ENCODE measurements at places on chromosomes 5 and 9. TPM values are rescaled to one million over a fixed set of nuclear protein-coding genes. Genes with fewer than 3 reads are reported as not detected.

NIM1K gene
- total RNA-seq: 3.4 TPM

GRCh38 chr9:113261917-113262671 is 13.3 kb downstream of the CDC26 start:
- H3K36me3 ChIP-seq: peaks cover 3% of the 10 kb centered on the region
- H3K4me3 ChIP-seq: no peak overlapping the region
- no peaks in the 10 kb centered on the region for H3K27me3 ChIP-seq
- no peak overlapping the region for H3K27ac ChIP-seq
- no peak for DNase-seq

- no peaks in the 10 kb centered on the region for H3K27me3 ChIP-seq
- H3K27ac ChIP-seq: no peak overlapping the region
- no peak overlapping the region for H3K4me3 ChIP-seq
- no peaks in the 10 kb centered on the region for H3K36me3 ChIP-seq
- H3K4me1 ChIP-seq: no peaks in the 10 kb centered on the region
Observed at GRCh38 chr5:67623078-67623477, 426.5 kb upstream of the CD180 start.

DNA sequence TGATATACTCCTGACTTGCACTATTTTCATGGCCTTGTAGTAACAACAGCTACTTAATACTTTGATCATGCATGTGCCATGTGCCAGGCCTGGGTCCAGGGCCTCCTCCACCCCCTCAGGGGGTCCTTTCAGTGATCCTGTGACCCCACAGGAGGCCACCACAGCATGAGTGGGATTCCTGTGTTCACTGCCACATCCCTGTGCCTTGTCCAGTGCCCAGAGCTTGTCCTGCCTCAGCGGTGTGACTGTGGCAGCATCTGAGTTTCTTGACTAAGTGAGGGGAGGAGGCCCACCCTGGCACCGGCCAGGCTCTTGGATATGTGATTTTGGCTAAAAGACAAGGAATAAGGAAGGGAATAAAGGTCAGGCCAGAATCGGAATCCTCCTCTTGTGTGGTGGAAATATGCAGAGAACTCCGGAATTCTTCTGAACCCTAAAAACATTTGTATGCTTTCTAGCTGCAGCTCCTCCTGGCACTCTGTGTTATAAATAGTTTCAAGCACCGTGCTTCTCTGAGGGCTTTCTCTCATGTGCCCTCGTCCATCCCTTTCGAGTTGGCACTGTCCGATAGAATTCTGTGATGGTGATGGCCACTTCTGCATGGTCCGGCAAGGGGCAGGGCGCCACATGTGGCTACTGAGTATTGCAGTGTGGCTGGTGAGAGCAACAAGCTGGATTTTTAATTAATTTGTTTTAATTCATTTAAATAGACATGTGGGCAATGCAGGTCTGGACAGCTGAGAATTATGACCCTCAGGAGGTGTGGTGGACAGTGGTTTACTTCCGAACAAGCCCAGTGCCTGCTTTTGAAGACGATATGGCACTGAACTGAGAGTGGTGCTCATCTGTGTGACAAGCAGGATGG is 31.8 kb downstream of the TENT4A start:
- H3K27ac ChIP-seq: peak overlapping the region; percentile 29
- no peak for DNase-seq
- no peaks in the 10 kb centered on the region for H3K27me3 ChIP-seq
- peaks cover 14% of the 10 kb centered on the region for H3K4me1 ChIP-seq
- peaks cover 5% of the 10 kb centered on the region for H3K36me3 ChIP-seq
- no peak overlapping the region for H3K4me3 ChIP-seq

GRCh38 chr5:6611334-6612256 is 21.2 kb downstream of the NSUN2 start:
- no peak overlapping the region for H3K4me3 ChIP-seq
- no peaks in the 10 kb centered on the region for H3K27me3 ChIP-seq

DNA sequence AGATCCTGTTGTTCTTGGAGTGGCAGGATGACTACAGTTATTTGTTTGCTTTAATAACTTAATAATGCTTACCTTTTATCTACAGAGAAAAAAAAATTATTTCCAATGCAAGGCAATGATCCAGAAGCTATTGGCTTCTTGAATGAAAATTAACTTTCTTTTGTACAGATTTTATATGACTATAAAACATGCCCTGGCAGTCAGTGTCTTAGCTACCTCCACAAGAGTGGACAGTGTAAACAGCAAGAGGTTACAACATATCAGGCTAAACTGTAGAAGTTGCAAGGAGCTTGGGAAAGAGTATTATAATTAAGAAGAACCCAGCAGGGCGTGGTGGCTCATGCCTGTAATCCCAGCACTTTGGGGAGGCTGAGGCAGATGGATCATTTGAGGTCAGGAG is 49.1 kb downstream of the BNC2 start:
- no peaks in the 10 kb centered on the region for H3K27me3 ChIP-seq
- no peak for DNase-seq
- H3K4me3 ChIP-seq: no peak overlapping the region
- H3K36me3 ChIP-seq: no peaks in the 10 kb centered on the region
- H3K27ac ChIP-seq: no peak overlapping the region
- H3K4me1 ChIP-seq: no peaks in the 10 kb centered on the region

DNA sequence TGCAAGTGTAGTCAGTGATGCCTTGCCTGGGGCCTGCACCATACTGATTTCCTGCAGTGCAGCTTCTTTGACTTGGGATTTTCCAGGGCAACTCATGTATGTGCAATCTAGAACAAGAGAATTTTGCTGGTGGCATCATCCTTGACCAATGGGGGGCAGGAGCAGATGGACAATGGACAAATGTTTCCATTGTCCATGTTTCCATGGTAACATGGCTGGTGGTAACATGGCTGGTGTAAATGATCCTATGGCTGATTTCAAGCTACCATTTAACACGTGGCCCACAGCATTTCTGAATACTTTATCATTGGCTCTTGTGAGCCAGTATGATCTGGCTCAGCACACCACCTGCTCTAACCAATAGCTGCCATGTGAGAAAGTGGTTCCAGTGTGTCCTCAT is 130.1 kb upstream of the OSMR start:
- H3K27me3 ChIP-seq: peaks cover 20% of the 10 kb centered on the region
- no peak overlapping the region for H3K4me3 ChIP-seq
- no peaks in the 10 kb centered on the region for H3K4me1 ChIP-seq
- no peaks in the 10 kb centered on the region for H3K36me3 ChIP-seq
- no peak overlapping the region for H3K27ac ChIP-seq
- DNase-seq: no peak

DNA sequence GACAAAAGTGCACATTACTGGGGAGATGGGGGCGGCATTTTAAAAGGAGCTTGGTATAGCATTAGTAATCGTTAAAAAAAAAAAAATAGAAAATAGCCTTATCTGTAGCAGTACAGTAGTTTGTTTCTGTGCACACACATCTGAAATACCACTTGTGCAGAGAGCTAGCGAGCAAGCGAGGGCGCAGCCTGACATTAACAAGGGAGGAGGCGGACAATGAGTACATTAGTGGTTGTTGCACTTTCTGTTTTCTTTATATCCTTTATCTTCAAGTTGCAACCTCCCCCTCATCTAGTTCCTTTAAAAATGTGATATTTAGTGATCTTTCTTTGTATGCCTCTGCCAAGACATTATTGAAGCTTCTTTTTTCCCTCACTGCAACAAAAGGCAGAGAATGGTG is 880 bp upstream of the PTPDC1 start:
- H3K27ac ChIP-seq: no peak overlapping the region
- DNase-seq: no peak
- no peaks in the 10 kb centered on the region for H3K27me3 ChIP-seq
- H3K4me3 ChIP-seq: no peak overlapping the region
- no peaks in the 10 kb centered on the region for H3K36me3 ChIP-seq

- no peaks in the 10 kb centered on the region for H3K4me1 ChIP-seq
- H3K4me3 ChIP-seq: no peak overlapping the region
- H3K27ac ChIP-seq: no peak overlapping the region
- H3K36me3 ChIP-seq: no peaks in the 10 kb centered on the region
Observed at GRCh38 chr5:167217097-167217743, 1074.2 kb upstream of the WWC1 start.

DNA sequence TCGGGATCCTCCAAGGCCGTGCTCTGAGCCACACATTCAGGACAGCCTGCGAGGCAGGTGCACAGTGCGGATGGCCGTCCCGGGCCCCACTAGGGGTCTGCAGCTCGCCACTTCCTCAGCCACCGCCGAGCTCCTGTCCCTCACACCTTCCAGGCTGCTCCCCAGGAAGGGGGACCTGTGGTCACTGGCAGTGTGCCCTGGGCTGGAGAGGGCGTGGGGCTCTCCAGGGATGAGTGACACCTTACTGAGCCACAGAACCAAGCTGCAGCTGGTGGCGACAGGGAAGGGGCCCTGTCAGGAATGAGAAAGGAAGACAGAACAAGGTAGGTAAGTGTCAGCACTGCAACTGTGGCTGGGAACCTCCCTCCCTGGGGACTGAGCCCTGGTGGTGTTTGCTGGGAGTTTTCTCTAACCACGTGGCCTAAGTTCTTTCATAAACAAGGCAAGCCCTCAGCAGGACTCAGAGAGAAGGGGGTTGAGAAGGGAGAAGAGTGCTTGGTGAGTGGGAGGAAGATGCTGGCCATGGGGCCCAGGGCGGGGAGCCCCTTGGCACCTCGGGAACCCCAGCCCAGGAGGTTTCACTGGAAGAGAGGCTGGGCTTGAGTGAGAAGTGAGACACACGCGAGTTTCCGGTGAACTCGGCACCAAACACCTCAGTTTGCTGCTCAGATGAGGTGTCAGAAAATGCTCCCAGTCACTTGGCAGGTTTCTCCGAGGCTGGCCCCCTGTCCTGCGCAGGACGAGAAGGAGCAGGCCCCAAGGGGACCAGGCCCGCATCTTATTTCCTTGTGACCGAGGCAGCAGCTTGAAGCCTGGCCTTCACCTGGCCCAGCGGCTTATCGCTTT is 5.2 kb downstream of the IL13 start:
- no peaks in the 10 kb centered on the region for H3K36me3 ChIP-seq
- peaks cover 5% of the 10 kb centered on the region for H3K27me3 ChIP-seq
- peak; percentile 76 for DNase-seq

Measured in activated T-cell treated with anti-CD3 and anti-CD28 coated beads, Interleukin-2, amount 50 U/mL, for 72 hours (primary cell).